ENCODE measurements at places on chromosomes 7 and 10. TPM values are rescaled to one million over a fixed set of nuclear protein-coding genes. Genes with fewer than 3 reads are reported as not detected.

DNA sequence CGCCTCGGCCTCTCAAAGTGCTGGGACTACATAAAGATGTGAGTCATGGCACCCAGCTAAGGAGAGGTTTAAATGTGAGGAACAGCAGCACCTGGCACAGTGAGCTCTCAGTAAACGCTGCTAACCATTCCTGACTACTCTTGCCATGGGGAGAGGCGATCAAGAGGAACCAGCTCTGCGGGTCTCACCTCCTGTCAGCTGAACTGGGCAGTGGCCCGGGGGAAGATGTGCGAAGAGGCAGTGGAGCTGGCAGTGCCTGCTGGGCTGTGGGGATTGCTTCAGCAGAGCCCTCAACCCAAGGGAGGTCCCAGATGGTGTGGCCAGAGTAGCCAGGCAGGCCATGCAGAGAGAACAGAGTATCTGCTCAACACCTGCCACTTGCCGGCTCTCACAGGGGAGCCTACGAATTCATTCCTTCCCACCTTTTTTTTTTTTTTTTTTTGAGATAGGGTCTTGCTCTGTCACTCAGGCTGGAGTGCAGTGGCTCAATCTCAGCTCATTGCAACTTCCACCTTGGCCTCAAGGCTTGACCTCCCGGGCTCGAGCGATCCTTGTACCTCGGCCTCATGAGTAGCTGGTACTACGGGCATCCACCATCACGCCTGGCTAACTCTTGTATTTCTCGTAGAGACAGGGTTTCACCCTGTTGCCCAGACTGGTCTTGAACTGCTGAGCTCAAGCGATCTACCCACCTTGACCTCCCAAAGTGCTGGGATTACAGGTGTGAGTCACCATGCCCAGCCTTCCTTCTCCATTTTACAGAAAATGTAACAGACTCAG, 6.8 kb downstream of the POLM start:
- no peak for DNase-seq

DNA sequence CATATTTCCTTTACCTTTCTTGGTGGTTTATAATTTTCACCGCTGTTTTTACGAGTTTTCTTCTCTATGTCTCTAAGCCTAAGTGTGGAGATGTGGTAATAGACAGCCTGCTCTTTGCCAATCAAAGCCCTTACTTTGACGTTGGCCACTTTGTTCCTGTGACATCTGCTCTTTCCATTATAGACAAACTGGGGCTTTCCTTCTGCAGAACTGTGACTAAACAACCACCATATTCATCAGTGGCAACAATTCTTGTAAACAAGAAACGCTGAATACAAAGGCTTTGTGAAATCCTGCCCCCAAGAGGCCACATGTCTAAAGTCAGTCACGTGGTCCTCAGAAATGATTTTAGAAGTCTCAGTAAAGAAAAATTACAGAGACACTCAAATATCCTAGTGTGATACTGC, 59.6 kb upstream of the CAPZA2 start:
- DNase-seq, result peak; percentile 78

GRCh38 chr10:26219676-26220075, 3.1 kb downstream of the GAD2 start:
- no peak for DNase-seq

DNA sequence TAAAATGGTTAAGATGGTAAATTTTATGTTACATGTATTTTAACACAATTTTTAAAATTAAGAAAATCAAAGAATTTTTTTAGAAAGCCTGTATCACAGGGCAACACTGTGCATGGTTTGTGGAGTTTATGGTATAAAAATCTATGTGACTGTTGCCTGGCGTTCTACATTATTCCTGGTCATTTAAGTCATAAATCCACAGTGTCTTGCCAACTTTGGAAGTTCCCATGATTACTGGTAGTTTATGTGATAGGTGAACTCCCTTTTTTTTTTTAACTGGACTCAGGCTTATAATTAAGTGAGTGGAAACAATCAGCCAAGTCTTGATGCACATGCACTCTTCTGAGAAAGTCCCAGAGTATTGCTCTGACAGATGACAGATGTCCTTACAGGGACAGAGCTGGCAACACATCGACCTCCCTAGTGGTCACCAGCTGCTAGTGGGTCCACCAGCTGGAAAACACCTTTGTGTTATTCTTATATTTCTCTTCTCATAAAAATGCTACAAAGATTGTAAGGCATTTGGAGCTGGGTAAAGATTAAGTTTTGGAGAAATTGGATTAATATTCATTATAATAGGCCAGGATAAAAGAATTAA, 8.8 kb upstream of the STN1 start:
- DNase-seq, result no peak

DNA sequence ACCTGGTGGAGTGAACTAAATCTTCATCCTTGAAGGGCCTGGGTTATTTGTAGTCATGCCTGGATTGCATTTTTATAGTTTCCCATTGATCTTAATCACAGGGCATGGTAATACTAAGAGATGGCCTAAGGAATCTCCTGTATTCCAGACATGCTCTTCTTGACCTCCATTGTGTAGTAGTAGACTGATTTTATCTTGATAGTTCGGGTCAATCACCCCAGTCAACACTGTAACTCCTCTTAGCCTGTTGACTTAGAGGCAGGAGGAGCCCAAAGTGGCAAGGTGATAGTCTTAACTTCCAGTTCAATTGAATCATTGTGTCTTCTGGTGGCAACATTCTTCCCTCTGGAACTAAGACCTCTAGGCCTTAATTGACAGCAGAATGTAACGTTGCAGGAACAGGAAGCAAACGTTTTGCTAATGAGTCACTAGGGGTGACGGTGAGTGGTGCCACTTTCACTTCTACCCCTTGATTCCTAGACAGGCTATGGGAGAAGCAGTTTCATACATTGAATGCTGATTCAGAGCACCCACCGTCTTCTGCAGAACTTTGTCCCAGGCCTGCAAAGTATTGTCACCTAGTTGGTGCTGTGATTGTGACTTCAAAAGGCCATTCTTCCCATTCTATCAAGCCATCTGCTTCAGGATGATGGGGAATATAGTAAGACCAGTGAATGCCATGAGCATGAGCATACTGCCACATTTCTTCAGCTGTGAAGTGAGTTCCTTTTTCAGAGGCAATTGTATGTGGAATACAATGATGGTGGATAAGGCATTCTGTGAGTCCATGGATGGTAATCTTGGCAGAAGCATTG, 24.0 kb upstream of the PAPSS2 start:
- DNase-seq, result no peak

DEPP1 gene
- 44.6 TPM for total RNA-seq

DNA sequence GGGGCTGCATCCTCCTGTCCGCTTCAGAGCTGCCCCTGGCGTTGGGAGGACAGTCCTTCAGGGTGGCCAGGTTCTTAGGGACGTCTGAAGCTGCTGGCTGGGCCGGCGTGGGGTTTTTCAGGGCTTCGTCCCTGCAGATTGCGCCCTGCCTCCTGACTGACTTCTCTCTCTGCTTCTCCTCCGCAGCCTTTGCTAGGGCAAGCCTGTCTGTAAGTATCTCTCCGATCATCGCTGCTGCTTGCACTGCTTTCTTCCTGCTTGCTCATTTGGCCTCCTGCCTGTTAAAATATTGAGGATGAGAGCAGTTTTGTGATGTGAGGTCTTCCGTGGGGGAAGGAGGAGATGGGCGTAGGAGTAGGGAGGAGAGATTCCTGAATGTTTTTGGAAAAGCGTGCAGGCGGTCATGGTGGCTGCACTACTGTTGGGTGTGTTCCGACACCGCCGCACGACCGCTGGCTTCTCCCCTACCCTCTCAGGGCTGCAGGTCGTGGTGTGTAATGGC, 25.3 kb downstream of the PFKFB3 start:
- DNase-seq, result peak; percentile 48

- peak; percentile 17 for DNase-seq
Measured at GRCh38 chr7:144670218-144670617, 165.6 kb downstream of the TPK1 start.

GRCh38 chr7:81361769-81362312, 408.0 kb downstream of the HGF start:
- DNase-seq, result no peak

DNA sequence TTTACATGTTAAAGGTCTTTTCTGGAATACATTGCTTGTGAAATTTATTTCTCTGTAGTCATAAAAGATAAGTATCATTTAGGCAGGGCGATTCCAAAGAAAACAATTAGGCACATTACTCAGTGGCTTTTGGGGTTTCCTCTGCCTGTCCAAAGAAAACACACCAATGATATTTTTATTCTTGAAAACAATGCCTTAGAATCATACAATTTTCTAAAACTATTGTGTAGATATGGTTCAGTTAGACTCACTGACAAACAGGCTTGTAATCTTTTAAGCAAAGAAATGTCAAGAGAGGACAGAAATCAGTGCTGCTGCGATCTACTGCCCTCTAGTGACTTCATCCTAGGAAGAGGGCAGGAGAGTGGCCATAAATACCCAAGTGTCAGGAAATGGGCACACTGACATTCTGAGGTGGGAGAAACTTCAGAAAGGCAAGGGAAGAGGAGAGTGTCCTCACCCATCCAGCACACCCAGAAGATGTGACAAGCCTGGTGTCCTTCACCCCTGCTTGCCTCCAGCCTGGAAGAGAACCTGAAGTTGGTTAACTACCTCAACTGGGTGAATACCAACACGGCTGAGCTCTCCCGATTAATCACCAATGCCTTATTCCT, 120.5 kb downstream of the GALNT11 start:
- DNase-seq, result peak; percentile 58

GRCh38 chr10:78071857-78072179, 38.2 kb downstream of the RPS24 start:
- DNase-seq, result no peak

MTG1 gene
- 23.4 TPM for total RNA-seq

GRCh38 chr10:103491729-103492364, 1.7 kb upstream of the NEURL1 start:
- DNase-seq, result peak; percentile 85

DNA sequence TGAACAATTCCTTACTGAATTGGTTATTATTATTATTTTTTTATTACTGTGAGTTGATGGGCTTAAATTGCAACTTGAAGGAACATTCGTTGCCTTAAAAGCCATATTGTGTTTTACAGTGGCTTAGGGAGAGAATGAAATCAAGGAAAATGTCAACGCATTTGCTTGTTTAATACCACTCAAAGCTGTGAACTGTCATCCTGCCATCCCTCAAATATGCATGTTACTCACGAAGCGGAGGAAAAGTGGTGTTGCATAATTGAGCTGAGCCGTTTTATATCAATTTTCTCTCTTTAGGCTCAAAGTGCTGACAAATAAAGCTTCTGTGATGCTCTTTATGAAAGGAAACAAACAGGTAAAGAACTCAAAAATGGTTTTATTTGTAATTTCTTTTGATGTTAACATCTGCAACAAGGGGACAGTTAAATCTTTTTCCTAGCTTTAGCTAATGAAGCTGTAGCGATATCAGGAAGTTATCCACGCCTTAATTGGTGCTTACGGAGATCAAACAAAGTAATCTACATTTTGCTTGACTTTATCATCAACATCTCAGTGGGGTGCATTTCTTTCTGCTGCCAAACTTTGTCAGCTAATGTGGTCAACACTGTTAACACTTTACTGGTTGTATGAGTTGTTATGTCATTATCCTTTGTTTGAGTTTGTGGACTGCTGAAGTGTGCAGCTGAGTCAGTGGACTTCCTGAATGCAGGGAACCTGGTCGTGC, 33.1 kb downstream of the GLRX3 start:
- no peak for DNase-seq

VIPR2 gene
- 9.6 TPM for total RNA-seq

DNA sequence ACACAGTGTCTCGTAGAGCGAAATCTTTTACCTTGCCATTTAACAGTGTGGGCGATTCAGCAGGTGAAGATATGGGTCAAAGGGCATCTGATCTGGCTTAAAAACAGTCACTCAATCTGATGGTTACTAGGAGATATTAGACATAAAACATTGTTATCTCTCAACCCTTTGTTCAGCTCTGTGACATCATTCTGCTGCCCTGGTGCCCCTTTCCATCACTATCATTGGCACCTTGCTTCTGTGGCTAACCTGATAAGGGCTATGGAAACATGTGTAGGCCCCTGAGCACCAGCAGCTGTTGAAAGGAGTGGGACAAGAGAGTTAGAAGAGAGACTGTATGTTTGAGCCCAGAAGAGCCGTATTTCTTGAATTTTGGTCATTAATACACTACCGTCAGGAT, 650.3 kb downstream of the PHTF2 start:
- DNase-seq, result no peak
